Suppressor macrophage treated with lipopolysaccharide for 1 hour (primary cell): ENCODE measurements at places on chromosomes 4 and X.

DNA sequence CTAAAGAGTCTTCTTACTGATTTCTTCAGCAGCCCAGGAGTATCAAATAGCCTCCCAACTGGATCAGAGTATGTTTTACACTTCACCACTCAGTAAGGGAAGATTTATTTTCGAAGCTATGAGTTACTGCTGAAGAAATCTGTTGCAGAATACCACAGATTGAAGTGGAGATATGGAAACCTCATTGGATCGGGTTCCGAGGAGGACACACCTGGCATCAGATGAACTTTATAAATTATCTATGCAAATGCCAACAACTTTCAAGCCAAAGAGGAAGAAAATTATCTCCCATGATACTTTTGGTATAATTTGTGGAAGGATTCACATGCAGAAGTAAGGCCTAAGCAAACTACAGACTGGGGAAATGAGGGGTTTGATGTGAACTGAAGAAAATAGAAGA lies 515.9 kb upstream of the NDST4 start:
- DNase-seq = no peak

DNA sequence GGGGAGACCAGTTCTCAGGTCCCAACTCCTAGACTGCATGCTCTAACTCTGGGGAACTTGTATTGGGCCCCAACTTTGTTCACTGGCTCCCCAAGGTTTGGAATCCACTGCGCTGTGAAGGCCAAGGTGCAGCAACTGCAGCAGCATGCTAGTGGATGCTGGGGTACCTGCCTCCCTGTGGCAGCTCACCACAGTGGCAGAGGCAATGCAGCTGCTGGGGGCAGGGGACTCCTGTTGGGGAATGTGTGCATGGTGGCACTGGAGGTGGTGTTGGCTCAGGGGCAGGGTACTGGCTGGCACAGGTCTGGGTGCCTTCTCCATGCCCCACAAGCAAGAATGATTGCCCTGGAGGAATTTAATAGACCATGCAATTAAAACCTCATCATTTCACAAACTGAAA lies 493.4 kb upstream of the GALNT7 start:
- no peak for DNase-seq

DNA sequence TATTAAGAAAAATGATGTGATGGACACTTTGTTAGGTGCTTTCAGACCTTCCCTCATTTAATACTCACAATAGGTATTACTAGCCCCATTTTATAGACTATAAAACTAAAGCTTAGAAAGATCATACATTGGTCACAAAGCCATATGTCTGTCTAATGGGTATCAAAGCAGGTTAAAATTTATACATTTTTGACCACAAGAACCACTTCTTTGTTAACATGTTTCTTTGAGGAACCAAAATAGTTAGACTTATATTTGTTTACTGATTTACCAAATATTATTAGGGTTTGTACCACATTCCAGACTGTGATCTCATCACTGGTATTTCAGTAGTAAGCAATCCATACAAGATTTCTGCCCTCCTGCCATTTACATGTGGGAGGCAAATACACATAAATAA lies 363.3 kb downstream of the NAF1 start:
- DNase-seq = no peak

GRCh38 chr4:57156242-57156990 lies 46.2 kb upstream of the IGFBP7 start:
- DNase-seq = no peak
